ENCODE measurements at places on chromosomes 3 and 15.

DNA sequence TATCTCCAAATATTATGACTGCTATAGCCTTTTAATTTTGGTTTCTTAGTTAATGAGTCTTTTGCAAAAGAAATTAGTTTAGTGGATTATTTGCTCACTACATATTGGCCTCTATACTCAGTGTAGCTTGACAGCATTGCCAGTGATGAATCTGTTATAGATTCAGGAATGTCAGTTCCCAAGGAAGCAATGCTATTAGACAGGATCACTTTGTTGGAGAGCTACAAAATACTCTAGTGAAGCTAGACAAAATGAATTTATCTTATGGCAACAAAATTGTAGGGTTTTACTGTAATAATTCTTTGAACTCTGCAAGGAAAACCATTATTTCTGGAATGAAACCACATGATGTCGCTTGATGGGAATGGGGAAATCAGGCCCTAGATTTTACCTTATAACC, 543.3 kb downstream of the SQOR start:
- no peak for DNase-seq

DNA sequence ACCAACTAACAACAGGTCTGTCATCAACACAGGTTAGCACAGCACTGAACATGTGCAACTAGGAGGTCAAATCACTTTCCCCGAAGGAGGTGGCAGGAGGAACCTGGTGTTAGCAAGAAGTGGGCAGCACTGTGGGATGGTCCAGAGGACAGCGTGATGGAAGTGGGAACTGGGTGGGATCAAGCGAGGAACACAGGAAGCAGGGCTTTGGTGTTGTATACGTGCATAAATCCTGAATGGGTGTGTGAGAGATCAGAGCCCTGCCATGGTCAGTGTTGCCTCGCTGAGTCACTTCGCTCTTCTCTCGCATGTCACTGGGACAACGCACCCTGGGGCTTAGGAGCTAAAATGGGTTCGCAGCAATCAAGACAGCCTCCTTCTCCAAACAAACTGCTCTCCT, 62.1 kb downstream of the MOBP start:
- DNase-seq = no peak

DNA sequence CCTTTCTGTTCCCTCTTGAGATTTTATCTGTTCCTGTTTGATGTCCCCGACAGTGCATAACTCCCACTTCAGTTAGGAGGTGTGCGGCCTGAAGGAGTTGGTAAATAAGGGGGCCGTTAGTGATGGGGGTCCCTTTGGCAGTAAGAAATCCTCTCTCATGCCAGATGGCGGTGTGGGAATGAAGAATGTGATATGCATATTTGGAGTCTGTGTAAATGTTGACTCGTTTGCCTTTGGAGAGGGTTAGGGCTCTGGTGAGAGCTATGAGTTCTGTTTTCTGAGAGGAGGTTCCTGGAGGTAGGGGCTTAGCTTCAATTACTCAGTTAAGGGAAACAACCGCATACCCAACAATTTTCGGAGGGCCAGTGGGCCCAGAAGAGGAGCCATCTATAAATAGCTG, 38.8 kb upstream of the RNF7 start:
- no peak for DNase-seq

- no peak for DNase-seq
These were observed 307.2 kb upstream of the TRIM42 start for GRCh38 chr3:140370686-140371085.

GRCh38 chr15:66566963-66567531, 1.2 kb upstream of the LCTL start:
- peak; percentile 60 for DNase-seq

- no peak for DNase-seq
These were observed 66.5 kb downstream of the LEKR1 start for GRCh38 chr3:156892701-156893100.

GRCh38 chr3:42589382-42590109, 1.1 kb upstream of the SS18L2 start:
- DNase-seq = no peak

DNA sequence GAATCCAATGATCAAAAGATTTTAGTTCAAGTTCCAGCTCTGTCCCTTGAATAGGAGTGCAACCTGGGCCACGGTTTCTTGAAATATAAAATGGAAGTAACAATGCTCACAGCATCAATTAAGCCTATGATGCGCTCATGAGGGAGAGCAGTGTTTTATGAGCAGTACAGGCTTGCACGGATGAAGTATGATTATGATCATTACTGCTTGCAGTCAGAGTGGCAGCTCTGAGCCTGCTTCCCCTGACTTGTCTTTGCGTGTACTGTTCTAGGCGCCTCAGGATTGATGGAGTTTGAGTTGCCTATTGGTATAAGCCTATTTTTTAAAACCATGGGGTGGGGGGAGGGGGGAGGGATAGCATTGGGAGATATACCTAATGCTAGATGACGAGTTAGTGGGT, 37.0 kb downstream of the ITGB5 start:
- DNase-seq = no peak

GRCh38 chr3:59839810-59840515, 790.1 kb upstream of the CFAP20DC start:
- DNase-seq = no peak

GRCh38 chr3:28286595-28286994, 45.2 kb downstream of the CMC1 start:
- DNase-seq = no peak

- no peak for DNase-seq
These were observed 73.5 kb downstream of the DNASE1L3 start for GRCh38 chr3:58137306-58137705.

- no peak for DNase-seq
These were observed 289.7 kb upstream of the TPM1 start for GRCh38 chr15:62752657-62753517.

- DNase-seq = no peak
These were observed 20.8 kb downstream of the DPH3 start for GRCh38 chr3:16243706-16244490.

DNA sequence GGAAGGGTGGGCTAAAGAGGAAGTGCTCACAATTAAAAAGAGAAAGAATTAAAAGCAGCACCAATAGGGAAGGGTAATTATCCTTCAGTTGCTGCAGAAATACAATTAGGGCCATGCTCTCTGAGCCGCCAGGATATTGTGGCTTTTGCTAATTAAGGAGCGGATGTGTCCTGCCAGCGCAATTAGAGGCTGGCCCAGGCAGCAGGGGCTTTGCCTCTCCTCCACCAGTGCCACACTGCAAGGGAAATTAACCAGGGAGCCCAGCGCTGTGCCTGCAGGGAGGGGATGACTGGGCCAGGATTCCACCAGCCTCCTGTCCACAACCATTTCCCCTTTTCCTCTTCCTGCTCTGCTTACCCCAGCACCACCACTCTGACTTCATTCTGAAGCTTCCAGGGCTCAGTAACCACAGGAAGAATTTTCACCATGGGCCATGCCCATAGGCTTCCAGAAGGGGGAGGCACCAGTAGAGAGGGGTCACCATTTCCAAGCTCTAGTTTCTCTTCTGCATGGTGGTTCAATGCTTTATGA, 10.4 kb upstream of the AEN start:
- peak; percentile 10 for DNase-seq

GRCh38 chr3:57951066-57951882, 56.9 kb upstream of the FLNB start:
- DNase-seq = no peak

DNA sequence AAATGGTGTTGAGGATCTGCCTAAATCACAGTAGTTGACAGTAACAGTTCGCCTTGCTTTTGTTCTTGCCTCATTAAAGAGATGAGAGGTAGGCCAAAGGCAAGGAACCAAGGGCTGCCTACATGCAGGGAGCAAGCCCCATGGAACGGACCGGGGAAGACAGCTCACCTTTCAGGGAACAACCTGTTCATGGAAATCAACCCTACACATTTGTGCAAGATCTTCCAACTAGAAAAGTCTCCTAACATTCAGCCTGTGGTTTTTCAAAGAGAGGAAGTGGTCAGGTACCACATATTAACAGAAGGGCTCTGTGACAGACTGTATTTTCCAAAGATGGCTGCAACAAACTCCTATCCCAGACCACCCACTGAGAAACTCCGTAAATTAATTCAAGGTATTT, 1031.8 kb upstream of the NR2F2 start:
- DNase-seq = no peak

DNA sequence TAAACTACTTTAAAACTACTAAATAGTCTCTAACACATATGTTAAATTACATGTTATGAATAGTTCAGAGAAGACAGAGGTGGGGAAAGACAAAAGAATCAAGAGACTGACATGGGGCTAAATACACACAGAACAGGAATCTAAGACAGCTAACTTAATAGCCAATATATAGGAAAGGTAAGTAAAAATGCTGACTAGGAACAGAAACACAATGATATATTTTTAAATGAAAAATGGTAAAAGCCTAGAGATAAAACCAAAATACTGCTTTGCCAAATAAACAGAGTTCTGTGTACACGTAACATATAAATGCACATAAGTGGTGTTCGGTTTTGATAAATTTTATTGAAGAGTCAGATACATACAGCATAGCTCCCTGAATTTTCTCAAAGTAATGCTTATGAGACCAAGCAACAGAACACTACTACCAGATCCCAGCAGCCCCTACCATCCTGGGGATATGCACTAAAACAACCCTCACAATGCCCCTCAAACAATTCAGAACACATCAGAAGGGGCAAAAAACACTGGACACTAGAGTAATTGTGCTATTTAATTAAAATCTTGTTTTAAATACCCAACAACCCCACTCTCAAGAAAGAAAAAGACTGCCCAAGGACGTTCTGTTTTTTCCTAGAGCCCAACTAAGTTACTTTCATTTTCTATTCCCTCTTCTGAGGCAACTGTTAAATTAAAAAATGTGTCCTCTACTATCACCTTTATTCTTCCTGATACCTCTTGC, 121.1 kb downstream of the ADAM10 start:
- DNase-seq = no peak

DNA sequence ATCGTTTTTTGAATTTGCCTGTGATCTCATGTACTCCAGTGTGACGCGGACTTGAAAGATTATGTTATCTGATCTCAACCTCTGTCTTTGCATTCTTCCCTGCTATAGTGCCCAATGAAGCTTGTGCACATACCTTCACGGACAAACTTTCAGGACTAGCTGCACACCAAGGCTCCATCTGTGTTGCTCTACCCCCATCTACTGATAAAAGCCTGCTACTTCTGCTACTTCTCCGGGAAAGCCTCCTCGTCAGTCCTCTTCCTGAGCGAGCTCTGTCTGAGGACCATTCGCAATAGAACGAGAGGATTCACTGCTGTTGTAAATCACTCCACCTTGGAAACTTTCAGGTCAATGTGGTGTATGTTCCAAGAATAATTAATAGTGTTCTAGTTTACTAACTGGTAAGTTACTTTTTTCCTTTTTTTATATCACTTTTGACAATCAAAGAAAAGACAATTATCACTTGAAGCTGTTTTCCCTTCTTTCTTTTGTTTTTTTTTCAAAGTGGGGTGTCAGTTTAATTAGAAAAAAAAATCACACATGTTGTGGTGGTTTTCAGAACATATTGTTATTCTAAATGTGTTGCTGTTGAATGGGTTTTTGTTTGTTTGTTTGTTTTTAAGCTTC, 217.6 kb downstream of the ARRDC4 start:
- peak; percentile 4 for DNase-seq

- DNase-seq = no peak
These were observed 39.6 kb upstream of the SECISBP2L start for GRCh38 chr15:49085696-49086459.

- DNase-seq = no peak
These were observed 13.8 kb downstream of the TMEM266 start for GRCh38 chr15:76073554-76073953.

DNA sequence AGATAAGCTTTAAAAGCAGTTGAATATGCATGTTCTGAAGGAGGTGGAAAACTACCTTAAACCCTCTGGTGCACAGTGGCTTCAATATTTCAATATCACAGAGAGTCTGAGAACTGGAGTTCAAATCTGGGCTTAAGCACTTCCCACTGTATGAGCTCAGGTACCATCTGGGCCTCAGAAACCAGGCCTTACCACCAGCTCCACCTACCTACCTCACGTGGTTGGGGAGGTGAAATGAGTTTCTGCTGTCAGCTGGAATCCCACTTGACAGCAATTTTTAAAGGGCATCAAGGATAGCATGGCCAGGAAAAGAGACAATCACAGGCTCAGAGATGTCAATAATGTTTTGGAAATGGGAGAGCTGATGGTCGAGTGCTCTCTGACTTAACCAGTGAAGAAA, 5.0 kb downstream of the CHCHD4 start:
- DNase-seq = no peak

DNA sequence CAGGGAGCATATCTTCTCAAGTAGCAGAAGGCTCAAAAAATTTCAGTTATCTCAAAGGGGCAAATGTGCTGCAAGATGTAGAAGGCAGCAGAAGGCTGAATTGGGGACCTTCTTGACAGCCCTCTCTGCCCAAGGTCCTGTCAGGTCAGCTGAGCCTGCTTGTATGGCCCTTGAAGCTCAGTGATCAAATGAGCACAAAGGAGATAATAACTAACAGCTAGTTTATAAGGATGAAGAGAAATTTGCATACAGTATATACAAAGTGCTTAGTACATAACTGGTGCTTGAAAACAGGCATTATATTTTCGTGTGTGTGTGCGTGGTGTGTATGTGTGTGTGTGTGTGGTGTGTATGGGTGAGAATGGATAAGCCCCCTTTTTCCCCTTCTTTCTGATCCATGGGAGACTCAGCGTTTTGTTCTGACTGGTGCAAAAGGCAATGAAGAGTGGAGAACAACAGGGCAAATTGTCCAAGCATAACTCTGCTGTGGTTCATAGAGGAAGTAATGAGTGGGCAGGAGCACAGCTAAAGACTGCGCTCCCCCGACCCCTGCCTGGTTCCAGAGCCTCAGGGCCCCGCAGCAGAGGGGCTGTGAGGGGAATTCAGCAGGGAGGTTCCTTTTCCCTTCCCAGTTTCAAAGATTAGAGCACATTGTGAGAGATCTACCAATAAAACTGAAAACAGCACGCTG, 356.8 kb upstream of the NR2F2 start:
- no peak for DNase-seq

DNA sequence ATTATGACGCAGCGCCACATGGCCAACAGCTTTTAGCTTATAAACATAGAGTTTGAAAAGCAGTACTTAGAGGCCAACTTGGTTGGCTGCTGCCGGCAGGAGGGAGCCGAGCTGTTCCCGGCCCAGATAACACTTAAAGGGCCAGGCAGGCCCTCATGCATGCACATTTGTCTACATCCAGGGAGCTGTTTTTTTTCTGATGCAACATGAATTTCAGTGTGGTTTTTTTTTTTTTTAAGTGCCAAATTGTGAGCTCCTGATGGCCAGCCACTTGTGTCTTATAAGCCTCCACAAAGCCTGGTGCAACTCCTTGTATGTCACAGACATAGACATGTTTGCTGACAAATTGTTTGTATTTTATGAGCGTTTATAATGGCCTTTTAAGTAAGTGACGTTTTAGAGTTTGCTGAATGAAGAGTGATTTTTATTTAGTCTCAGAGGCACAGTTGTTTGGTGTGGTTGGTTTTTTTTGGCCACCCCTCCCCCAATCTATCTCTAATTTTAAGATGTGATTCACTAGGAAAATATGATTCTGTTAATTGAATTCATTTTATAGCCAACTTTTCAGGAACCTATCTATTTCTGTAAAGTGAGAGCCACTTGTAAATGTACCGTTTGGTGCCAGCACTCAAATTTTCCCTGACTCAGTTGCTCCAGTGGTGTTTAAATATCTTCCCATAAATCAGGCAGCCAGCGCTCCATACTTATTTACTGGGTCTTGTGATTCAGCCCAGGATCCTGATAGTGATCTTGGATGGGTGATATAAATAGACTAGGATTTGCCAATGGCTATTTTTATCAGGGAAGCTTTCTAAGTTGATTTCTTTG, 134.3 kb downstream of the VGLL4 start:
- DNase-seq = no peak

- no peak for DNase-seq
These were observed 213.9 kb downstream of the TP63 start for GRCh38 chr3:189845069-189845468.

GRCh38 chr3:20608054-20608738, 422.2 kb upstream of the SGO1 start:
- DNase-seq = no peak

GRCh38 chr3:169218314-169218983, 445.1 kb downstream of the MECOM start:
- DNase-seq = peak; percentile 43

Measured in NCI-H1436 (cell line).